Stimulated activated CD4-positive, alpha-beta T cell treated with anti-CD3 and anti-CD28 coated beads, Interleukin-4, amount 100 ng/mL, for 4 hours (primary cell): ENCODE measurements at places on chromosomes 13 and 19.

DNA sequence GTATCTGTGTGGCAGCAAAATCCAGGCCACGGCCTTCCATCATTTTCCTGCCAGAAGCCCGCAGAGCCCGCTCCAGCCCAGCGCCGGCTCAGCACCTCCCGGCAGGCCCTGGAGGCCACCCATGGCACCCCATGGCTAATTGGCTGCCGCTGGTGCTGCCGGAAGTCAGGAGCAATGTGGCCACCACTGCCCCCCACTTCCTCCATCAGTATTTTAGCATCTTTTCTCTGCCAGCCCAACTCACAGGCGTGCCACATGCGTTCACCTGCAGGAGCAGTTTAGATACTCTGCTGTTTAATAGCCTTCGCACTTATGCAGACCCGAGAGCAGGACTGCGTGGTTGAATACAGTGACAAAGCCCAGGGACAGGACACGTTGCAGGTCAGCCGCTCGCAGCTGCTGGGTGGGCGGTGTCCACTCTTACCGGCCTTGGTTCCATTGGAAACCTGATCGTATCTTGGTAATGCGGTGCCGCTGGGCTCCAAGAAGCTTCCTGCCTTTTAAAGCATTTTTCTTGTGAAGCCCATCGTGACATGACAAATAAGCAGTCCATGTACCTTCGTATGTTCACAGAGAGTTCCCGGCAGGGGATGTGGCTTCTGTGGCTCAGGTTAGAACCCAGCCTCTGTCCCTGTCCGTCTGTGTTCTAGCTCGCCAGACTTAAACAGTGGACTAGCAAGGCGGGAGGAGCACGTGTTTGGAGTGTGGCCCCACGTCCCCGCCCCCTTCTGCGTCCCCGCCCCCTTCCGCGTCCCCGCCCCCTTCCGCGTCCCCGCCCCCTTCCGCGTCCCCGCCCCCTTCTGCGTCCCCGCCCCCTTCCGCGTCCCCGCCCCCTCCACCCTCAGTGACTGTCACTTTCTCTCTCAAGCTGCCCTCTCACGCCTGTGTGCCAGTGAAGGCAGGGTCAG is 162.0 kb upstream of the SOX1 start:
- DNase-seq, result no peak

GRCh38 chr19:1327125-1327524 is 41.5 kb downstream of the EFNA2 start:
- DNase-seq, result no peak

DNA sequence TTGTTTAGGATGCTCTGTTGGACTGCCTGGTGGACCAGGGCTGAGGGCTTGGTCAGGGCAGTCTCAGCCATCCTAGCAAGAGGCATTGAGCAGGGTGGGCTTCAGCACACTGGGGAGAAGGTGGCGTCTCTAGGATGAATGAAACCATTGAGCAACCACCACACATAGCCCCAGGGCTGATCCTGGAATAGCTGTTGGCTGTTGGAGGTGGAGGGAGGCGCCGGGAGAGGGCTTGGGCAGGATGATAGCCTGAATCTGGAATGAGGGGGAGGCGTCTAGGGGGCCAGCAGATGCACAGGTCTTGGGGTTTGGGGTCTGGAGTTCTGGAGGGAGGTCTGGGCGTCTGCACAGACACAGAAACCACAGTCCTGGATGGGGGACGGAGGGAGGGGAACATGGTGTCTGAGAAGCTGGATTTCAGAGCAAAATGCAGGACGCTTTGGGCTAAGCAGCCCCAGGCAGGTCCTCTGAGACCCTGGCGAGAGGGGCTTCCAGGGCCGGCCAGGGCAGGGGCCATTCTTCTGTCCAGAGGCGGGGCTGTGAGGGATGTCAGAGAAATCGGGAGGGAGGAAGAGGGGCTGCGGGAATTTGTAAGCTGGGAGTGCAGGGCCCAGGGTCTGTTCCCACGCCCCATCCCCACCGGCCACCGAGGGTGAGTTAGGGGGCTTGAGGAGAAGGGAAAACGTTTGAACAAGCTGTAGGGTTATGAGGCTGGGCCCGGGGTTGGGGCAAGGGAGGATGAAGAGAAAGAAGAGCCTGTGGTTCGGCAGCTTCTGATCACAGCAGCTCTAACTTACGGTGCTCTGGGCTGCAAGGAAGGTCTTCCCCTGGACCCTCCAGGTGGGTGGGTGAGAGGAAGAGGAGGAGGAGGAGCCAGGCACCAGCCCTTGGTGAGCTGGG is 5.2 kb downstream of the TRAPPC5 start:
- DNase-seq, result no peak

GRCh38 chr13:80345771-80346510 is 5.0 kb upstream of the SPRY2 start:
- no peak for DNase-seq

GRCh38 chr13:96130818-96131340 is 41.0 kb downstream of the HS6ST3 start:
- no peak for DNase-seq

GRCh38 chr19:19597809-19598306 is 20.6 kb downstream of the PBX4 start:
- no peak for DNase-seq

DNA sequence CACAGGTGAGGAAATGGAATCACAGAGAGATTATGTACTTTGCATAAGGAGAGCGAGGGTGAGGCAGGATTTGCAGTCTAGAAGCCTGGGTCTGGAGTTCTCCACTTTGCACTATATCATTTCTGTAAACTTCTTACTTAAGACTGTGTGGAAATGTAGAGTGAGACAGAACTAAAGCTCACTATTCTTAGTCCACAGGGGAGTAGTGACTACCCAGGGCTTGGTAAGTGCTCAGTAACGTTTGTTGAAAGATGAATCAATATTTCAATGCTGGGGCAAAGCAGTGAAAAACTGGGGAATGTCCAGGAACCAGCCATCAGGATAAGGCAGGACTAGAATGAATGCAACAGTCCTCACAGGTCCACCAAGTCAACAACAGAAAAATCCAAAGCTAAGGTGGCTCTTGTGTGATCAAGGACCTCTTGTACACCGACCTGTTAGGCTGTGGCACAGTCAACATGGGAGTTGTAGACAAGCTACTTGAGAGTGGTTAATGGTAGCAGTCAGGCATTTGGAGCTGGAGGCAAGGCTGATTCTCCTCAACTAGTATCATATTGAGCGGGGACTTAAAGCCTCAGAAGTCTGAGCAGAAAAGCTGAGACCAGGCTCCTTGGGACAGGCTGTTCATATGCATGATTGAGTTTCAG is 929 bp upstream of the TNFSF13B start:
- DNase-seq, result no peak

DNA sequence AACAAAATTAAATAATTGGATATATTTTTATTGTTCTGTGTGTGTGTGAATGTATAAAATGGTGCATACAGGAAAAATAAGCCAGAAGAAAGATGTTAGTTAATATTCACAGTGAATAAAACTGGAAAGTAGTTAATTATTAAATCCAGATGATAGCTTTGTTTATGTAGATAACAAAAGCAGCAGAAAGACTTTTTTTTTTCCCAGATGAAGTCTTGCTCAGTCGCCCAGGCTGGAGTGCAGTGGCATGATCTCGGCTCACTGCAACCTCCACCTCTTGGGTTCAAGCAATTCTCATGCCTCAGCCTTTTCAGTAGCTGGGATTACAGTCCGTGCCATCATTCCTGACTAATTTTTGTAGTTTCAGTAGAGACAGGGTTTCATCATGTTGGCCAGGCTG is 140.1 kb downstream of the ZNF486 start:
- DNase-seq, result no peak

DNA sequence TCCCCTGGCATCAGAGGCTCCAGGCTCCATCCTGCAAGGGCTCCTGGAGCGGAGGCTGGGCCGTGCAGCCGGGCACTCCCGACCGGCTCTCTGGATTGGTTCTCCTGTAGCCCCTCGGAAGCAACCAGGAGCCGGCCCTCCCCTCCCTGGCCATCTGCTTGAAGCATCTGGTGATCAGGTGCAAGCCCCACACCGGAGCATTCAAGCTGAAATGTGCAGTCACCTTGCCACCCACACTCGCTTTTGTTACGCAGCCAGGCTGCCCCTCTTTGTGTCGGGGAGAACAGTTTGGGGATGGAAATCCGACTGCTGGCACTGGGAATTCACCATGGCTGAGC is 258.8 kb downstream of the ZNF536 start:
- no peak for DNase-seq

GRCh38 chr13:40651866-40652587 is 14.4 kb downstream of the FOXO1 start:
- DNase-seq, result no peak

DNA sequence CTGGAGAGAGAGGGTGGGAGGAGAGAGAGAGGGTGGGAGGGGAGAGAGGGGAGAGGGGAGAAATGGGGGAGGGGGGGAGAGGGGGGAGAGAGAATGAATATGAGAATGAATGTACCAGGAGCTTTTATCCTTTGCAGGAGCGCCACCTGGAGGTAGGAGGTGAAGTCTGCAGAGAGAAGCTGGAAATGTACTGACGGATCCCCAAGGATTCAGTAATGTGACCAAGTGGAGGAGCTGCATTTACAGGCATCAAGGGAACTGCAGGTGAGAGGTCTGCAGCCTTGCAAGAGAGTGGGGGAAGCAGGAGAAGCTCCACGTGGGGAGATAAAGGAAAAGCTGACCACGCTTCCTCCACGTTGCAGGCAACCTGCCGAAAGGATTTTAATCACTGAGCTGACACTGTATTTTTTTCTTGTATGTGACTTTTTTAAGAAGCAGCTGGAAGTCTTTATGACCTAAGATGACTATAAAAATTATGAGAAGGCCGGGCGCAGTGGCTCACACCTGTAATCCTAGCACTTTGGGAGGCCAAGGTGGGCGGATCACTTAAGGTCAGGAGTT is 33.7 kb downstream of the VSTM1 start:
- peak; percentile 27 for DNase-seq

GRCh38 chr19:47417746-47418691 is 1.3 kb downstream of the MEIS3 start:
- peak; percentile 34 for DNase-seq

GRCh38 chr19:27876489-27876888 is 1336.5 kb downstream of the UQCRFS1 start:
- DNase-seq, result no peak

- DNase-seq, result no peak
Observed at GRCh38 chr13:84239032-84239431, 356.8 kb upstream of the SLITRK1 start.

- DNase-seq, result no peak
Observed at GRCh38 chr13:26950546-26950945, 190.0 kb upstream of the GPR12 start.

- peak; percentile 40 for DNase-seq
Observed at GRCh38 chr13:76991432-76991795, 467 bp upstream of the CLN5 start.

- DNase-seq, result no peak
Observed at GRCh38 chr19:11239377-11240000, at the start of gene ANGPTL8. TSS of gene ANGPTL8 (plus strand) at chr19:11239619. CDS start at chr19:11239638, 19 bp downstream.

DNA sequence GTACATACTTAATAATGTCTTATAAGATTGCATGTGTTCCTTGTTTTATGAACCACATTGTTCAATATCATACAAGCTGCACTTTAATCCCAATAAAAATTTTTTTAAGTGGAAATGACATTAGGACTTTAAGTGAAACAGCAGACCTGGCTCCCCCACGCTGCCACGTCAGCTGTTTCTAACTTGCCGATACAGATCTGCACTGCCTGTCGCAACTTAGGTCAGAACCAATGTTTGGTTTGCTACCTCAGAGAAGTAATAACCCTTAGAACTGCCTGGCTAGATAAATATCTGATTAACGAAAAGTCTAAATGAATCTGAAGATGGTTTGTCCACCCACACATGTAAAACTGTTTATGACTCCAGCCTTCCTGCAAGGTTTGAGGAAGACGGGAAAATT is 327.5 kb upstream of the DACH1 start:
- DNase-seq, result no peak

DNA sequence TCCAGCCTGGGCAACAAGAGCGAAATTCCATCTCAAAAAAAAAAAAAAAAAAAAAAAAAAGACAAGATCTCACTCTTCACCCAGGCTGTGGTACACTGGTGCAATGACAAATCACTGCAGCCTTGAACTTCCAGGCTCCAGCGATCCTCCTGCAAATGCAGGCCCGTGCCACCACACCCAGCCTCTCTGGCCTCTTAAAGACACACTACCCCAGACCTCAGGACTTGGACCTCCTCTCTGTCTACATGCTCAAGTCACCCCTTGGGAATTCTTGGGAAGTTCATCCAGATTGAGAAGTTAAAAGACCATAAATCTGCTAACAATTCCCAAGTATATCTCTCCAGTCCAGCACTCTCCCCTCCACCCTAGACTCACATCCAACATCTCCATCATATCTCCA is 10.6 kb upstream of the HIPK4 start:
- DNase-seq, result no peak

DNA sequence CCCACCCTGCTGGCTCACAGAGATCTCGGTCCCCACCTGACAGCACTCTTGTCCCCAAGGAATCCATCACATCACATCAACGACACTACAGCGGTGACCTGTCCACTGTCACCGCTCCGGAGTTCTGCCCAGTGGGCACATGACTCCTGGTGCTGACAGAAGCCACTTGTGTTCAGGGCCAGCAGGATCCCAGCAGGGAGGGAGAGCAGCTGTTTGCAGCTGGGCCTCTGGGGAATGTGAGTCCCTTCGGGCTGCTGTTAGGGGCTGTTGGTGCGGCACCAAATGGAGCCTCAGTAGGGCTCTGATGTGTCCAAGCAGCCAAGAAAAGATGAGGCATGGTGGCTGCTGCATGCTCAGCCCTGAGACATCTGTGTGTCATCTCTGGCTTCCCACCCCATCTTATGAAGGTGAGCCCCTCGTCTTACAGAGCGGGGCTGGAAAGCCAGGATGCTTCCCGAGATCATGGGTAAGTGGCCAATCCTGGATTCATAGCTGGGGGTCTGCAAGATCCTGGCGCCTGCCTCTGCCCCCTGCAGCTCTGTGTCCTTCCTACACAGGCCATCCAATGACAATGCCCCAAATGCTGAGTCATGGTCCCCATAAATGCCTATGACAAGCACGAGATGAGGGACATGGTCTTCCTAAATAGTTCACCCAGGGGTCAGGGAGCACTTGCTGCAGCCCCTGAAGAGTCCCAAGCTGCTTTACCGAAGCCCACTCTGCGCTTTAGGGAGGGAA is 56.0 kb downstream of the F2RL3 start:
- no peak for DNase-seq

DNA sequence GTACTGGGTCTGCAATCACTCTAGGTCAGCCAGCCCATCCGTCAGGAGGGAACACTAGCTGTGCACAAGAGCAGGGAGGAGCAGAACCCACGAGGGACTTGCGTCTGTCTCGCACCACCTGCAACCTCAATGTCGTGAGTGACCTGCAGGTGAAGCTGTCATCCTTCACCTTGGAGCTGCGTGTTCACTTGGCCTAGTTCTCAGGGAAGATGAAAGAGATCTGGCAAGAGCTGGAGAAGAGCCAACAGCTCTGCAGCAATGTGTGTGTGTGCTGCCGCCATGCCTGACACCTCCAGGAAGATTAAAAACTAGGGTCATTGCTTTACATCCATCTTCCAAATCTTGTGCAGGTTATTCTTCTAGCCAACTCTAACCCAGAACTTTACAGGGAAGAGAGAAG is 117.6 kb upstream of the MRI1 start:
- DNase-seq, result no peak

- no peak for DNase-seq
Observed at GRCh38 chr19:40302224-40303011, 17.3 kb upstream of the AKT2 start.

GRCh38 chr19:17829855-17830566 is 8.7 kb upstream of the INSL3 start:
- DNase-seq, result no peak
